ENCODE measurements at places on chromosomes 6 and 20. TPM values are rescaled to one million over a fixed set of nuclear protein-coding genes. Genes with fewer than 3 reads are reported as not detected.

- DNase-seq: no peak
These were observed 158.1 kb upstream of the B3GAT2 start for GRCh38 chr6:71114986-71115385.

DNA sequence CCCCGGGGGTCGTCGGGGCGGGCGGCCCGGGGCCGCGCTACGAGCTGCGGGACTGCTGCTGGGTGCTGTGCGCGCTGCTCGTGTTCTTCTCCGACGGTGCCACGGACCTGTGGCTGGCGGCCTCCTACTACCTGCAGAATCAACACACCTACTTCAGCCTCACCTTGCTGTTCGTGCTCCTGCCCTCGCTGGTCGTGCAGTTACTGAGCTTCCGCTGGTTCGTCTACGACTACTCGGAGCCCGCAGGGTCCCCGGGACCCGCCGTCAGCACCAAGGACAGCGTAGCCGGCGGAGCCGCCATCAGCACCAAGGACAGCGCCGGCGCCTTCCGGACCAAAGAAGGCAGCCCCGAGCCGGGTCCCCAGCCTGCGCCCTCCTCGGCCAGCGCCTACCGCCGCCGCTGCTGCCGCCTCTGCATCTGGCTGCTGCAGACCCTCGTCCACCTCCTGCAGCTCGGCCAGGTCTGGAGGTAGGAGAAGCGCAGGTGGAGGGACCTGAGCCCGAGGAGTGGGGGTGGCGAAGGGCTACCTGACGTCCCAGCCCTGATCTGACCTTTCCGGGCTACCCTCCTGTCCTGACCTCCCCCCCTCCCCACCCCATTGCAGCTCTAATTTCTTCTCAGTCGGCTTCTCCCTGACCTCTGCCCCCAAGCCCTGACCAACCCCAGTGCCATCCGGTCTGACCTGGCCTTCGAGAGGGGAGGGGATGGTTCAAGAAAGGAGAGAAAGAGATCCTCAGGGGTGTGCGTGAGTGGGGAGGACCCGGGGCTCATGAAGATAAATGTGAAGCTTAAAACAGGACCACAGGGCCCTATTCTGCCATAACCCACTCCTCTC is 558 bp downstream of the XKR7 start:
- no peak for DNase-seq

GRCh38 chr6:107815846-107816245 is 8.3 kb downstream of the SCML4 start:
- no peak for DNase-seq

DNA sequence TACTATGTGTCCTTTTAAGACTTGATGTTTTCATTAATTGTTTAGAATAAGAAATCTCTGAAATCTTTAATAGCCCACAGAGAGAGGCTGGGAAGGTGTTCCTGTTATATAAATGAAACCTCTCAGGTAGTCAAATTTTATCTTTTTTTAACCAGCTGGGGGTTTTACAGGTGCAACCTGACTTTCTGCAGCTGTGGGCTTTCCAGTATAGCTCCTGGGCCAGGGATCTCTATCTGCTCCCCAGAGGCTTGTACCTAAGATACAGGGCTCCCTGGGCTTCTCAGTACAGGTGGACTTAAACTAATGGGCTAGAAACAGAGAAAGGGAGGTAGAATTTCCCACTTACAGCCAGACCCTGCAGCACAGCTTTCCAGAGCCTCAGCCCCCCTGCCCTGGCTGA is 49.4 kb downstream of the HLA-C start:
- no peak for DNase-seq

Gene C20orf204
- polyA plus RNA-seq: 20.0 TPM

- no peak for DNase-seq
These were observed 63.3 kb downstream of the DAAM2 start for GRCh38 chr6:39855356-39855995.

- DNase-seq: no peak
These were observed 69.8 kb upstream of the TINAG start for GRCh38 chr6:54238396-54238795.

- DNase-seq: no peak
These were observed 624.7 kb downstream of the CD109 start for GRCh38 chr6:74320715-74321114.

DNA sequence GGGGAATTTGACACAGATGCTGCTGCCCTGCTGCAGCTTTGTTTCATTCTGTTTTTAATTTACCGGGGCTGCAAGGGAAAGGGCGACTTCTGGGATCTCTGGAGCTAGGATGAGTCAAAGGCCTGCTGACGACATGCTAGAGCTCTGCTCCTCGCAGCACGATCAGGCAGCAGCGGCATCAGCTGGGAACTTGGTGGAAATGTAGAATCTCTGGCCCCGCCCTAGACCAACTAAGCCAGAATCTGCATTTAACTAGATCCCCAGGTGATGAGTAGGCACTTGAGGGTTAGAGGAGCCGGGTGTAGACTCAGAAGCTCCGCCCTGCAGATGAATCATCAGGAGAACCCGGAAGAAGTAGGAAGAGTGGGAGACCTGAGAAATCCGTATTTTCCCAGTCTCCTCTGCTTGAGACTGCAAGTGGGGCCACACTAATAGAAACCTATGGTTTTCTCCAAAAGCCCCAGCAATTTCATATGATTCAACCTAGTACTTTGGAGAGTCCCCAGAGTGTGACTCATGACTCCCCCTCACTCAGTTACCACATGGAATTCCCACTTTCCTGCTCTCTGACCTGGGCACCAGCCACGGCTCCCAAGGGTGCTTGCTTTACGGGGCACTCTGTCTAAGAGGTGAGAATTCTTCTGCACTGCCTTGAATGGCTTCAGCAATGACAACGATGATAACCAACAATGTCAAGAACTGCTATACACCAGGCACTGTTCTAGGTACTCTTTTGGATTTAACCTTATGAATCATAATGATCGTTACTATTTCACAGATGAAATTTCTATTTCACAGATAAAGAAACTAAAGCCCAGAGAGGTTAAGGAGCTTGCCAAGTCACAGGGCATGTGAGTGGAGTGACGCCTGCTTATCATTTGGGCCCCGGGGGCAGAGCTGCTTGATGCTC is 18.1 kb downstream of the TUBB2B start:
- peak; percentile 60 for DNase-seq

DNA sequence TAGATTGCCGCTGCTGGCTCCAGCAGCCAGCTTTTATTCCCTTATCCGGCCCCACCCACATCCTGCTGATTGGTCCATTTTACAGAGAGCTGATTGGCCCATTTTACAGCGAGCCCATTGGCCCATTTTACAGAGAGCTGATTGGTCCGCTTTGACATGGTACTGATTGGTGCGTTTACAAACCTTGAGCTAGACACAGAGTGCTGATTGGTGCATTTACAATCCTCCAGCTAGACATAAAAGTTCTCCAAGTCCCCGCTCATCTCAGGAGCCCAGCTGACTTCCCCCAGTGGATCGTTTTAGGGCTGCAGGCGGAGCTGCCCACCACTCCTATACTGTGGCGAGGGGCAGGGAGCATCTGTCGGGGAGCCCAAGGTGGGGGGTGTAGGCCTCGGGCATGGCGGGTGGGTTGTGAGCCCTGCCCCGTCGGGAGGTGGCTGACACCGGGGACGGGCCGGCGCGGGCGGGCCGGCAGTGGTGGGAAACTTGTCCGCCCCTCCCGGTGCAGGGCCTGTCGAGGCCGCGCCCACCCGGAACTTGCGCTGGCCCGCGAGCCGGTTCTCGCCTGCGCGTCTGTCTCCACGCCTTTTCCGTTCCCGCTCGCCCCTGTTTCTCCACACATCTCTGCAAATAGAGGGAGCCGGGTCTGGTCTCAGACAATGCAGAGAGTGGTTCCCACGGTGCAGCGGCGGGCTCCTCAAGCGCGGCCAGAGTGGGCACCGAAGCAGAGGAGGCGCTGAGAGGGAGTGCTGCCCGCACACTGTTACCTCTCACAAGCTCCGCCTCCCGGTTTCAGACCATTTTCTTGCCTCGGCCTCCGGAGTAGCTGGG is 86.1 kb upstream of the STMND1 start:
- DNase-seq: no peak

DNA sequence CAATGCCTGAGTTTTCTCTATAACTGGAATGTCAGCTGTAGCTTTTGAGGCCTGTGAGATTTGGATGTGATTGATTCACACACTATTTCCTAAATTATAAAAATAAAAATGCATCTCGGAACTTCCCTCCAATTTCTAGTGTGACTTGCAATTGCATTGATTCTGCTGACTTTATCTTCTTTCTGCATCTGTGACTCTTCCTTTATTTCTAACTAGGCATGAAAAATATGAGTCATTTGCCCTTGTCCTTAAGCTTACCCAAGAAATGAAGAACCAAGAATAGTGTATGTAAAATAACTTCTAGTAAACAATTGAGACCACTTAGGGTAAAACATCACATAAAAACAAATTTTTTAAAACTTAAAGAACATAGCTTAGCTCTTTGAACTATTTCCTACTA is 12.9 kb downstream of the OR2J2 start:
- no peak for DNase-seq

- DNase-seq: no peak
These were observed 14.6 kb downstream of the EEF1A1 start for GRCh38 chr6:73506246-73506645.

DNA sequence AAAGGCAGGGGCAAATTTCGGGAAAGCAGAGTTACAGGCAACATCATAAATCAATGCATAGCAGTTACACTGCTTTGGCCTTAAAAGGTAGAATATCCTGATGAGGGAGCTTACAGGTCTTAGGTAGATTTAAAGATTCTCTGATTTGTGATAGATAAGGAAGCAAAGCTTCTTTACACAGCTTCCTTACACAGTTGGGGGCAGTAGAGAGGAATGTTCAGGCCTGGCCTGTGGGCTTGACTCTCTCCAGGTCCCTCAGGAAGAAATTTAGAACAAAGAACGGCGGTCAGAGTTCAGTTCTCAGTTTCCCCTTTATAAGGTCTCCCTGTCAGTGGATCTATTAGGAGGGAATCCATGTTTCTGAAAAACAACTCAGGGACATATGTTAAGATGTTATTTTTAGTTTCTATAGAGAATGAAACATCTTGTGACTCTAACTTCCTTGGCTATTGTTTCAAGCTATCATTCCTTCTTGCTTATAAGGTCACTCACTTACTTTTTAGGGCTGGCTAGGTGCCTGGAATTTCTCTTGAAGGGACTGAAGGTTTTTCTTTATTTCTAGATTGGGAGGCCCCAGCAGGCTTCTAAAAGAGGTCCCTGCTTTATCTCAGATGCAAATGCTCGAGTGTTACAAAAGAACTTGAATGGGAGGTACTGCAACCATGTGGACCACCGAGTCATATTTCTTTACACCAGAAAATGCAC is 11.8 kb downstream of the HLA-B start:
- no peak for DNase-seq

- no peak for DNase-seq
These were observed 68.0 kb downstream of the FKBP5 start for GRCh38 chr6:35620706-35621105.

DNA sequence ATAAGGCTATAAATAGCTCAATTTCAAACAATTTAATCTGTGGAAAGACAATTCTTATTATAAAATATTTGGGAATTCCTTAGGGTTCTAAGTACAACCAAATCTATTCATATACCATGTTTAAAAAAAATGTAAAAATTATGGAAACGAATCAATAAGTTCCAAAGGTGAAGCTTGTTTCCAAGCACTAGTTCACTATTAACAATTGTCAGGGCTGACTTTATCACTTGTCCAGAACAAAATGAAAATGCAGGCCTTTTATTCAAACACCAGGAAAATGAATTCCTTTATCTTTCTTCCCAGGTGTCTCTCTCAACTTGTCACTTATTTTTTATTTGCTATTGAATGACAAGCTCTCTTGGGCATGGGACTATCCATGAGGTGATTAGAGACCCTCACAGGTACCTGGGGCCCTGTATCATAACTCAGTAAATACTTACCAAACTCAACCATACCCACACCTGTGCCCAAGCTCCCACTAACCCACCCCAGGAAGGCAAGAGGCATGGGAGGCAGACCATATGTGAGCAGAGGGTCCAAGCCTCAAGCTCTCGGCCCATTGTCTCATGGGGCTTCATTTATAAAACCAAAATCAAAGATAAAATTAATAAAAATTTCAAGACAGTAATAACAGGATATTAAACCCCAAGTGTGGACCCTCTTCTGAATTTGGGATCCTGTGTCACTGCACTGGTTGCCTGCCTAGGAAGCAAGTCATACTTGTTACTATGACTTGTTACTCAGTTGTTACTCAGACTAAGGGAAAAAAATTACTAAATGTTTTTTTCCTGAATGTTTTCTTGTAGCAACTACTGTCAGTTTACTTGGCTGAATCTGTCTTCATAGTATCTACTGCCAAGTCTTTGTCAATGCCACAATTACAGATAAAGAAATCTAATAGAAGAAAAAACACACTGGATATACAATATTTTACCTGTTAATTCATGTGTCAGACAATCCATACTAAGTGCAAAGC is 54.7 kb downstream of the PTPRK start:
- DNase-seq: no peak

Gene MTFR2
- polyA plus RNA-seq: 25.1 TPM

Gene CTSZ
- 8.0 TPM for polyA plus RNA-seq

DNA sequence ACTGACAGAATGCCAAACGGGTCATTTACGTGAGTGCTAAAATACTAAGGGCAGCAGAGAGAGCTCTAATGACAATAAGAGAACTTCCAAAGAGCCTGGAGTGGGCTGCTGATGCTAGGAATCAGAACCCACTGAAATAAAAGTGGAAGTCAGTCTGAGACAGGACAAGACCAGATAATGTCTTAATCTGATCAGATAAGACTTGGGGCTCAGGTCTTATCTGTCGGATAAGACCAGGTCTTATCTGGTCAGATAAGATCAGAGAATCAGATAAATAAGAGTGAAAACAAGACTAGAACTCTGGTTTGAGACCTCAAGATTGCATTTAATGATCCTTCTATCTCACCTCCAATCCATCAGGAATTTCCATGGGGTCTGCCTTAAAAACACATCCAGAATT is 18.6 kb downstream of the LRP11 start:
- DNase-seq: no peak

GRCh38 chr6:152380351-152380767 is 256.8 kb downstream of the SYNE1 start:
- DNase-seq: no peak

DNA sequence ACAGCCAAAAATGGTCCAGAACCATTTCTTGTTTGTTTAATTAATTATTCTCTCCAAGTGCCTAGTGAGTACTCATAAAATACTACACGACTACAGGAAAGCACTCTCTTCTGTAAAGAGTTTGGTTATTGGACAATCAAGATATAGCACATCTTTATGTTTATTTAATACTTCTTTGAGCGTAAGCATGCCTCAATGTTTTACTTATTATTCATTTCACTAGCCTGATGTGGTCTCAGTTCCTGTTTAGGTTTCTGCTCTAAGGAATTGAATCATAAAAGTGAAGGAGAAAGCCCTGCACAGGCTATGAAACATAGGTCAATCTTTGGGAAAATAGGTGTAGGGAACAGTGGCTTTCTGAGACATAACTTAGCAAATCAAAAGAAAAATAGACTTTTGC is 45.9 kb upstream of the AIG1 start:
- no peak for DNase-seq

Gene TREM1
- polyA plus RNA-seq: 0.12 TPM

GRCh38 chr6:109322825-109323224 is 59.4 kb downstream of the CD164 start:
- no peak for DNase-seq

- DNase-seq: no peak
These were observed 156.0 kb upstream of the SOX4 start for GRCh38 chr6:21437581-21437980.

Gene OPN5
- not detected for polyA plus RNA-seq
